ENCODE measurements at places on chromosomes 11 and 22.
A peak's percentile ranks its signal among the peaks of the same experiment; 100 is the strongest.

- DNase-seq, result peak; percentile 32
These were observed 1.6 kb downstream of the MAML2 start for GRCh38 chr11:96341211-96342013.

- no peak for DNase-seq
These were observed 21.9 kb upstream of the POLD3 start for GRCh38 chr11:74570266-74571061.

DNA sequence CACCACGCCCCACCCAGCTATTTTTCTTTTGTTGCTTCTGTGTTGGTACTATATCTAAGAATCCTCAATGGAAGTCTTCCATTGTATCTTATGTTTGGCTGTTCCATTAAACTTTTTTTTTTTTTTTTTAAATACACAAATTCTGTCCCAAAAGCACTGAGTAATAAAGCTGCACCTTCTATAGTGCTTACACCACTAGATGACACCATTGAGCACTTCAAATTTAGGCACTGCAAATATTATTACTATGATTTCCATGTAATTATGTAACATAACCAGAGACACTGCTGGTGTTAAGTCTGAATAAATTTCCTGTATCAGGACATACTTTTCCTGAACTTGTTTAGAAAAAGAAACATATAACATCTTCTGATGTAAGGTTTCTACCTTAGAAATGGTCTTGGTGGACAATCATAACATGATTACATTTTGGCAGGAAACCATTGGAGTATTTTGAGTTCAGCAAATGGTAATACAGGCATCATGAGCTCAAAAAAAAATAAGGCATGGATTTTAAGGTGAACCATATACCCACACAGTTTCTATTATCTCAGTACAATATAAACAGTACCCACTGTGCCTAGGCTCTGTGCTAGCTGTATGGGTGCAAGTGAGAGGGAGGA lies 110.5 kb downstream of the ATG16L2 start:
- DNase-seq, result no peak

DNA sequence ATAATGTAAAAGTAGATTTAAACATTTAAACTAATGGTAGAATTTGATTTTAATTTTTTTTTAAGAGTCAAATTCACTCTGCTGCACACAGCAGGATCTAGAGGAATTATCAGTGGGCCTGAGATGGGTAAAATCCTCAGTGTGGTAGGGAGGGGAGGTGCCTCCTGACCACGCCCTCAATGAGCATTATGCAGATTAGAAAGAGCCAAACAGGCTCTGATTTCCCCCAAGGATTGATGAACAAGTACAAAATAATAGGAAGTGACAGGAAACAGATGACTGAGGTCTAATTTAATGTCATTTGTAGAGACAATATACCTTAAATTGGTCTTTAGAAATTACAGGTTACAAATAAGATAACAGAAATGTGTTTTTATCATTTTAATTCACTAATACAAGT lies 155.2 kb downstream of the DCDC1 start:
- DNase-seq, result no peak

Data from stimulated activated CD8-positive, alpha-beta memory T cell treated with anti-CD3 and anti-CD28 coated beads, Interleukin-4, amount 100 ng/mL, for 1 hour (primary cell).